ENCODE measurements at places on chromosomes 11 and 22.
A peak's percentile ranks its signal among the peaks of the same experiment; 100 is the strongest.

GRCh38 chr11:13341026-13341425 is 63.4 kb downstream of the BMAL1 start:
- no peak for DNase-seq

- DNase-seq, result peak; percentile 21
Measured at GRCh38 chr11:74699615-74700396, 31.4 kb downstream of the CHRDL2 start.

- no peak for DNase-seq
Measured at GRCh38 chr11:2085251-2086066, 53.7 kb downstream of the IGF2 start.

DNA sequence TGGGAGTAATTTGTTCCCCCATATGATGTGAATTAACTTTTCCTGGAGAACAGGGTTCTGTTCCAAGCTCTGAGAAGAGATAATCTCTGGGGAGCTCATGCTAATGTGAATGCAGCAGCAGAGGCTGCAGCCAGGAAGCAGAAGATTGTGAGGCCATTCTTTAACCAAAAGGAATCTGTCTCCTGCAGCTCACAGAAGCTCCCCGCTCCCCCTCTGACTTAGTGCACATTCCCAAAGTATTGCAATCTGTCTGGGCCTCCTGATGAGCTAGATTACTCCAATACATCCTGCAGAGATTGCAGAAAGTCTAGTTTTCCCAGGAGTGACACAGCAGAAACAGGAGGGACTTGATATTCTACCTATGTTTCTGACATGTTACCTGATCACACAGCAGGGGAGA is 420.6 kb upstream of the FAT3 start:
- no peak for DNase-seq

DNA sequence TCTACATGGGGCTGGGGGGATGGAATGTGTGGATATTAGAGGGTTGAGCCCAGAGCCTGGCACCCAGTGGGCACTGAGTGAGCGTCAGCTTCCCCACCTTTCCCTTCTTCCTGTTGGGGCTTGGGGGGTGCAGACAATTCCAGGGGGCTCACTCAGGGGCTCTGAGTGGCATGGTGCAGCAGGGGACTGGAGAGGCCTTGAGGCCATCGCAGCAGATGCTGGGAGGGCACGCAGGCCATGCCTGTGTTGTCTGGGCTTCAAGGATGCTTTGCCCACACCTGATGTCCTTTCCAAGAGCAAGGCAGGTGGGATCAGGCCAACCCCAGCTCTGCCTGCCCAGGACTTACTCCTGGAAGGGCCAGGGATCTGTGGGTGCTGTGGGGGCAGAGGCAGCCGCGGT is 11.2 kb upstream of the TTLL12 start:
- DNase-seq, result no peak

- DNase-seq, result no peak
Measured at GRCh38 chr11:104090767-104091166, 54.3 kb downstream of the DDI1 start.

DNA sequence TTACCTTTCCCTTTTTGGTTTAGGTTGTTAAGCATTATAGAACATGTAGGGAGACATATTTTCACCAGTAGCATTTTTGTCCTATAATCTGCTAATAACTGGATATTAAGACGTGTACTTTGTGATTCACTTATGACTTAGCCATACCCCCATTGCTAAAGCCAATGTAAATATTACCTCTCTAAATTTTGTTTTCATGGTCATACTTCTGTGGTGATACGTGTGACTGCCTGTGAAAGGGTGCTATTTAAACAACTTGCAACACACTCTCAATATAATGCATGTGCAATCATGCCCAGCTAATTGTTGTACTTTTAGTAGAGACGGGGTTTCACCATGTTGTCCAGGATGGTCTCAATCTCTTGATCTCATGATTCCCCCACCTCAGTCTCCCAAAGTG is 36.2 kb upstream of the PAK1 start:
- DNase-seq, result no peak

GRCh38 chr22:46484156-46484860 is 53.1 kb downstream of the CELSR1 start:
- no peak for DNase-seq

- DNase-seq, result no peak
Measured at GRCh38 chr11:79119491-79120284, 321.1 kb downstream of the TENM4 start.

DNA sequence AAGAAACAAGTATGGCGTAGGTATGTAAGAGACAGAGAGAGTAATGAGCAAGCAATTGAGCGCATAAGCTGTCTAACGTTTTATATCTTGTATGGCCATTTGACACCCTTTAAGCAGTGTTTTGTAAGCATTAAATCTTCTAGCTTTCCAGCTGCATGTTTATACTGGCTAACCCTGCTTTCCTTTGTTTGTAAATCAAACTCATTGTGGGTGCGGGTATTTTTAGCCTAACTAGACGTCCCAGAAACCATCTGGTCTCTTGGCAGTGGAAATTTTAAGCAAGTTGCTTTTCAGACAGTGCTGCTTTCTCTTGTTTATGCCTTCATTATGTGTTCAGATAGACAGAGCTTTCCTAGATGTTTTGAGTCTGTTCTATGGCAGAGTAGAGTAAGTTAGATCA is 73.5 kb downstream of the RNF169 start:
- DNase-seq, result no peak

GRCh38 chr11:76455331-76455730 is 10.5 kb downstream of the EMSY start:
- DNase-seq, result no peak

DNA sequence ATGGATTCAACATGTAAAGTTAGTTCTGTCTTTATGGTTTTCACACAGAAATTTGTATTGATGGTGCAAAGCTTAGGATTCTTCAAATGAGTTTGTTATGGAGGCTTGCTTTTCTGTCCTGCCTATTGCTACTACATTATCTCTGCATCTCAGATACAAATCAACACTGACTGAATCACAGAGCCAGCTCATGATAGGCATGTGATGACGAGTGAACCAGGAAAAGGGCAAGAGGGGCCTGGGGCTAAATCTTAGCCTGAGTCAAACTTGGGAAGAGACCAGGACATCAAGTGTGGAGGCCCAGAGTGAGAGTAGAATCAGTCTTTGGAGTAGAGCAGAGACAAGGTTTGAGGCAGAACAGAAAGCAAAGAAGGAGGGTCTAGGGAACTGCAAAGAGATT is 107.1 kb upstream of the CD44 start:
- no peak for DNase-seq

- no peak for DNase-seq
Measured at GRCh38 chr11:44803009-44803408, 76.2 kb downstream of the TSPAN18 start.

DNA sequence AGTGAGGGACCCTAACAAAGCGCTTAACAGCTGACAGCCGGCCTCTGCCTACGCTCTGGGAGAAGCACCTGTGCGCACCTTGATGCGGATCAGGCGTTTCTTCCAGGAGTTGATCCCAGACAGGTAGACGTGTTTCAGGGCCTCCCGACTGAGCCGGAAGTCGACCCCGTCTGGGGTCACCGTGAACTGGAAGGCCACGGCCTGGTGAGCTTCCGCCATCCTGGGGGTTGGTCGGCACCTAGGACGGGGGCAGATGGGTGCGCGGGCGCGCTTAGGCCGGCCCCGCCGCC is 585 bp downstream of the CPT1B start:
- no peak for DNase-seq

DNA sequence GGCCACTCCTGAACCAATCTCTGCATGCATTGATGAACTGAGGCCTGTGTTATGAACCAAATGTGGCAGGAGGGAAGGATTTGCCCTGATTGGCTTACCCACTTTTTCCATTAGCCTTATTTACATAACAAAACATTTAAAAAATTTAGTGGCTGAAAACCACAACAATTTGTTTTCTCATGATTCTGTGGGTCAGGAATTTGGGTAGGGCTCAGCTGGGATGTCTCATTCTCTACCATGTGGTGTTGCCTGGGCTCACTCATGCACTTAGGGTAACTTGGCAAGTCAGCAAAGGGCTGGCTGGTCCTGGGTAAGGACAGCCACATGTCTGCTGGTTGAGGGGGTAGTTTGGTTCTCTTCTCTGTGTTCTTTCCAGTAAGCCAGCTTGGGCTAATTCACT is 35.1 kb upstream of the CYP2R1 start:
- DNase-seq, result no peak

DNA sequence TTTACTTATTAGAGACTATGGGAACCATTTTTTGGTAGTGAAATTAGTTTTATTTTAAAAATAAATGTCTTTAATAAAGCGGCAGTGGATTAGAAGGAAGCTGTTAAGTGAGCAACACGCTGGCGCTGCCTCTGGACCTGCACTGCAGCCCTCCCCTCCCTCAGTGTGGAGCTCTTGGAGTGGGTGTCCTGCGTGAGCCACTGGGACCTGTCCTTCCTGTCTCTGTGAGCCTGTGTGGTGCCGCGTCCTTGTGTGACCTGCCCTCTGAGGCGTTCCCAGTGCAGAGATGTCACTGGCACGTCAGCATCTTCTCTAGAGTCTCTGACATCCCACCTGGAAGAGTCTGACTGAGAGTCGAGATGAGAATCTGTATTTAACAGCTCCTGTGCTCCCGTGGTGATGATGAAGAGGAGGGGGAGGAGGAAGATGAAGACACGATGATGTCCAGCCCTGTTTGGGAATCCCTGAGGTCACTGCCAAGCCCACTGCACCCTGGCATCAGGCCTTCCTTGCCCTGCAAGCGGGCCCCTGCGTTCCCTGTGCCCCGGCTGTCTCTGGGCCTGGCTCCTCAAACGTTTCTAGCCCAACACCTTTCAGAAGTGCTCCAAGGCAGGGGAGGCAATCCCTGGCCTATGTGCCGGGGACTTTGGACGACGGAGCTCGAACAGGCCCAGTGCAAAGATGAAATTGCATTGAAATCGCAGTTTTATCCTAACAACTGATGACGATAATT is 271.8 kb downstream of the TBC1D22A start:
- no peak for DNase-seq

- DNase-seq, result no peak
Measured at GRCh38 chr11:115188188-115188897, 315.9 kb downstream of the CADM1 start.

- DNase-seq, result peak; percentile 67
Measured at GRCh38 chr22:36350751-36351594, 36.8 kb downstream of the MYH9 start.

- DNase-seq, result no peak
Measured at GRCh38 chr11:42462558-42463310, 849.1 kb upstream of the API5 start.

DNA sequence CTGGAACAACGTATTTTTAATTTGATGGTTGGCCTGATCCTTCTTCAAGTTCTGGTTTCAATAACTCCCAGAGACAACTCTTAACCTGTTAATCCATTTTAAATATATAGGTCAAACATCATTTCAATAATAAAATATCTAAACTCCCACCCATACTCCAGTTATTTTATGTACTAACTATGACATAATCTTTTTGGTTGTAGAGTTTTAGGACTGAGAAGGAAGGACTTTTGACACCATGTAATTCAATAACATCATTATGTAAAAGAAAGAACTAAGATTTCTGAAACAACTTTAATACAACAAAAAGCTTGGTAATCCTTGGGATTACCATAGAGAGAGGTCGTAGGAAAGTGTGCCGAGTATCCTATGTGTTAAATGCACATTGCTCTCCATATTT is 31.5 kb downstream of the VSIG10L2 start:
- no peak for DNase-seq
